Lung microvascular endothelial cell (primary cell): ENCODE measurements at places on chromosomes 12 and 14. TPM values are rescaled to one million over a fixed set of nuclear protein-coding genes. Genes with fewer than 3 reads are reported as not detected.

The PFDN5 gene
- 412 and 577 TPM in 2 replicates for total RNA-seq

The ARMH4 gene
- 0.87 and 1.8 TPM in 2 replicates for total RNA-seq

The SBNO1 gene
- total RNA-seq, result 14.4 and 17.7 TPM in 2 replicates

The RNF10 gene
- total RNA-seq, result 90.2 and 127 TPM in 2 replicates

The KRT78 gene
- not detected in 2 replicates for total RNA-seq

The TMTC1 gene
- total RNA-seq, result 1.7 and 6.9 TPM in 2 replicates

The IQSEC3 gene
- under 0.01 TPM in 2 replicates for total RNA-seq

The LHX5 gene
- total RNA-seq, result not detected in 2 replicates

The FLRT2 gene
- 86.5 and 139 TPM in 2 replicates for total RNA-seq

The NEMP1 gene
- 2.8 and 3.6 TPM in 2 replicates for total RNA-seq

The LTBR gene
- total RNA-seq, result 29.9 and 49.2 TPM in 2 replicates

The SLC10A1 gene
- total RNA-seq, result not detected in 2 replicates

The SMCO2 gene
- total RNA-seq, result 0.20 and 0.22 TPM in 2 replicates

The ABCD2 gene
- not detected in 2 replicates for total RNA-seq

The BRI3BP gene
- 2.2 and 2.6 TPM in 2 replicates for total RNA-seq

The CPM gene
- total RNA-seq, result under 0.01 and 0.44 TPM in 2 replicates

The BICD1 gene
- 10.5 and 20.2 TPM in 2 replicates for total RNA-seq

The RND1 gene
- 1.4 and 3.5 TPM in 2 replicates for total RNA-seq
